ENCODE measurements at places on chromosomes 2 and 18.

- DNase-seq, result no peak
These were observed 11.6 kb downstream of the ZEB2 start for GRCh38 chr2:144508172-144508851.

DNA sequence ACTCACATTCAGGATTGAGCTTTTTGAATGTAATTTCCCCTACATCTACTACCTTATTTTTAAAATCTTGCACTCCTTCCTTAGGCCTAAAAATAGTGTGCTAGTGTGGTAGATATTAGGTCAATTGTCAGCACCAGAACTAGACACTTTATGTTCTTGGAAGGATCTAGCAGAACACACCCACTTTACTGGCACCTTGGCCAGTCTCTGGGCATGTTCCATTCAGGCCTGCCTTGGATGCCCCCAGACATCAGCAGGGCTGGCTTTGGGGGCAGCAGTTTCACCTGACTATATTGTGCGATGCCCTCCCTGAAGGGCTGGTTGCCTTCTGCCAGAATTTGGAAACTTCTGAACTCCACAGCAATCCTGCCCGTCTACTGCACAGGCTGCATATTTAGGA is 15.3 kb upstream of the NFE2L2 start:
- DNase-seq, result no peak

- DNase-seq, result no peak
These were observed 68.9 kb upstream of the FZD7 start for GRCh38 chr2:201964631-201965206.

GRCh38 chr2:10770956-10771750 is 41.4 kb downstream of the PDIA6 start:
- no peak for DNase-seq

DNA sequence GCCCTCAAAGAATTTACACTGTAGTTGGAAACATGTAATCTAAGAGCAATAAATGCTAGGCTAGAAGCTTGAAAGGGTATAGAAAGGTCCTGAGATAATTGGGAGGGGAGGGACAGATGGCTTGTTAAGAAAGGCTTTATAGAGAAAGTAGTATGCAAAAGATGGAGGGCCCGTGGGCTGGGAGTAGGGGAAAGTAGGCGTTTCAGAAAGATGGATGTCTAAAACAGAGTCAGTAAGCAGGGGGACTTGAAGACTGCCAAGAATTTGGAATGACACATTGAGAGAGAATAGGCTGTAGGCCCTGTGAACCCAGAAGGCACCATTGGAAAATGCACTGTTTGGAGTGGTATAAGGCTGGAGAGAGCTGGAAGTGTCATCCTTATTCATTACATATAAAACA is 822 bp downstream of the PSMG2 start:
- DNase-seq, result no peak

- peak; percentile 39 for DNase-seq
These were observed 18.9 kb downstream of the SNORC start for GRCh38 chr2:232888839-232889529.

GRCh38 chr18:38751898-38752297 is 1186.3 kb upstream of the CELF4 start:
- DNase-seq, result no peak

DNA sequence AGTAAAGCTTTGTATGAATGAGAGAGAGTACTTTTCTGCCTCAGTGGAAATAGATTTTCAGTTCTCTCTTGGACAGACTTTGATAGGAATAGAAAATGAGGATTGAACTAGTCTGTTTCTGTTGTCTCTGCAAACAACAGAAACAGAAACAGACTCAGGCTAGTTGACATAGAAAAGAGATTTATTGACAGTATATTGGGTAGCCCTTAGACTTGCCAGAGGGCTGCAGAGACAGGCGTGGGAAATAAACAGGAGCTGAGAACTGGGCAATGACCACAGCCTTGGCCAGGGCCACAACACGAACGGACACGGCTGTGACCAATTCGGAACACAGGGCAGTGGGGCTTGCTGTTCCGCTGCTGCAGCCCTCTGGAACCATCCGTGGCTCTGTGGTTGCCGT is 30.5 kb upstream of the YWHAQ start:
- no peak for DNase-seq

DNA sequence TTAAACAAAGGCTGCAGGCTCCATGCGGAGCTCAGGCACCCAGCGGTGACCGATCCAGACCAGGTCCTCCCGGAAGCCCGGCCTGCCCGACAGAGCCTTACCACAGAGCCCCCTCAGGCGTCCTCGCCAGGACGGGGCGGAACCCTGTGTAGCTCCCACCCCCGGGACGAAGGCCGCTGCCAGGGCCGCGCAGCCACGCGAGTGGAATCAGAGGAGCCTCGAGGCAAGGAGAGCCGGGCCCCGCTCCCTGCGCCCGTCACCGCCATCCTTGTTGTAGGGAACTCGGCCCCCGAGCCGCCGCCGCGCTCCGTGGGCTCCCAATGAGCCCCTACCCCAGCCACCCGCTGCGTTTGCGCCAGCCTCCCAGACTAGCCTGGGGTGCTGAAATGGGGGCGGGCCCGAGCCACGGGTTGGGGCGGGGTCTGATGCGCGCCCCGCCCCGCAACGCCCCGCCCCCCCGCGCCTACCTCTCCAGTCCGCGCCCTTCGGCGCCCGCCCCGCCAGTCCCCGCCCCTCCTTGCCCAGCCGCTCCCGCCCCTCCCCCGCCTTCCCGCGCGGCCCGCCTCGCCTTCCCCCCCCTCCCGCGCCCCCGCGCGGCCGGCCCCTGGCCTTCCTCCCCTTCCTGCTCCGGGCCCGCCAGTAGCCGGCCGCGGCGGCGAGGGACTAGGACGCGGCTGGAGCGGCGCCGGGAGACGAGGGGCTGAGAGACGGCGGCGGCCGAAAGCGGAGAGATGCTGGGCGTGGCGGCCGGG is at the start of gene LIMS1:
TSS of gene LIMS1 (plus strand) at position 639 of the 752 bp plus-strand sequence. CDS start at position 732, 93 bp downstream.
- peak; percentile 90 for DNase-seq

- peak; percentile 87 for DNase-seq
These were observed 17.0 kb upstream of the HPCAL1 start for GRCh38 chr2:10285556-10286198.

- DNase-seq, result no peak
These were observed 19.8 kb downstream of the YWHAQ start for GRCh38 chr2:9610781-9611548.

Measured in pancreas (tissue), 10 donors.